ENCODE measurements at places on chromosomes 12 and 14. TPM values are rescaled to one million over a fixed set of nuclear protein-coding genes. Genes with fewer than 3 reads are reported as not detected.

- H3K4me3 ChIP-seq: no peak overlapping the region
- H3K27me3 ChIP-seq: no peaks in the 10 kb centered on the region
- H3K36me3 ChIP-seq: no peaks in the 10 kb centered on the region
- H3K4me1 ChIP-seq: no peaks in the 10 kb centered on the region
- H3K27ac ChIP-seq: no peak overlapping the region
Measured at GRCh38 chr12:126051611-126052107, 986.4 kb downstream of the AACS start.

DNA sequence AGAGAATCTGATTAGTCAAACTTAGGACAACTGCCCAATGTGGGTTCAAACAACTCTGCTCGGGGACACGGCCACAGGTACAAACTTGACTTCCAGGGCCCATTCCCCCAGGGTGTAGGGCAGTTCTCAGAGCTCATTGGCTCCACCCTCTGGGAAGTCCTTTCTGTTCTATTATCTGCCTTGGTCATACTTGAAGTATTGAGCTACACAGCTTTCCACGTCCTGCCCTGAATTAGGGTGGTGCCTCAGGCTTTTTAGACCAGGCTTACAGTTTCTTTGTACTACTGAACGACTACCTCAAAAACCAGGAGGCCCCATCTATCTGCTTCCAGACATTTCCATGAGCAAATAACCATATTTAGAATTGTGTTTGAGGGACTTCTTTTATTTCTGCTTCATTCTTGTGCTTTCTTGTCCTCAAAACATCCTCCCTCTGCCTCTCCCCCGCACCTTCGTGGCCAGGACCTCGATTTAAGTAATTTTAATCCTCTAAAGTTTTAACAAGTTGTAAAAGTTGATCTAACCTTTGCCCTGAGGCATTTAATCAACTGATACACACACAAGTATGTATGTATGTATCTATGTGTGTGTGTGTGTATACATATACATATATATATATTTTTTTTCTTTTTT lies 281.7 kb upstream of the AMIGO2 start:
- no peaks in the 10 kb centered on the region for H3K36me3 ChIP-seq
- no peak for DNase-seq
- no peaks in the 10 kb centered on the region for H3K27me3 ChIP-seq
- H3K4me1 ChIP-seq: no peaks in the 10 kb centered on the region
- H3K27ac ChIP-seq: no peak overlapping the region
- no peak overlapping the region for H3K4me3 ChIP-seq

DNA sequence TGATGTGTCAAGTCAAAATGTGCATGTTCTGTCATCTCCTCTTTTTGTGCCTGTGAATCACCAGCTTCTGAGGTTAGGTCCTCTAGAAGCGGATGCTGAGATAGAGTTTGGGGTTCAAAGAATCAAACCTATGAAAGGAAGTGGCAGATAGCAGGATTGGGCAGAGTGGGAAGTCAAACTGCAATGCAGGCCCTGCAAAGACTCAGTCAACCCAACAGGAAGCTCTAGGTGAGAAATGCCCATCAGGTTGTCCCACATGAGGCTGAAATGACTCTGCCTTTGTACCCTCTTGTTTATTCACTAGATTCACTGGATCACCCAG lies 4.5 kb upstream of the MIA2 start:
- H3K27me3 ChIP-seq: no peaks in the 10 kb centered on the region
- H3K4me3 ChIP-seq: no peak overlapping the region
- no peaks in the 10 kb centered on the region for H3K36me3 ChIP-seq
- no peaks in the 10 kb centered on the region for H3K4me1 ChIP-seq

- H3K27ac ChIP-seq: no peak overlapping the region
- H3K36me3 ChIP-seq: peaks cover 3% of the 10 kb centered on the region
- H3K4me3 ChIP-seq: no peak overlapping the region
- no peaks in the 10 kb centered on the region for H3K27me3 ChIP-seq
Measured at GRCh38 chr12:109989380-109989779, 6.8 kb downstream of the GIT2 start.

DNA sequence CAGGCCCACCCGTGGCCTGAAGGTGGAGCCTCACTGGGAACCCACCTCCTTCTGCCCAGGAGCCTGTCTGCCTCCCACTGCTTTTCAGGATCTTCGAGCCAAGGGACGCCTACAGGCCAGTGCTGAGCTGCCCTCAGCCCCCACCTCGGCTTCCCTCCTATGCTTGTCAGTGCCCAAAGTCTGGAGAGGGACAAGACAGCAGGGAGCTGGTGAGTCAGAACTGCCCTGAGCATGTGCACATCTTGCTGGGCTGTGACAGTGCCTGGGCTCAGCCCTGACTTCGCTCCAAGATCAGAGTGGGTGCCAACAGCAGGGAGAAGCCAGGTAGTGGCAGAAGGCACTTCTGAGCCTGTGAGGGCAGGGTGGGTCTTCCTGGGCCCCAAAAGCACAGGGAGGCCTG lies 286.8 kb downstream of the AEBP2 start:
- H3K27ac ChIP-seq: no peak overlapping the region
- DNase-seq: no peak
- H3K4me3 ChIP-seq: no peak overlapping the region
- H3K36me3 ChIP-seq: no peaks in the 10 kb centered on the region

DNA sequence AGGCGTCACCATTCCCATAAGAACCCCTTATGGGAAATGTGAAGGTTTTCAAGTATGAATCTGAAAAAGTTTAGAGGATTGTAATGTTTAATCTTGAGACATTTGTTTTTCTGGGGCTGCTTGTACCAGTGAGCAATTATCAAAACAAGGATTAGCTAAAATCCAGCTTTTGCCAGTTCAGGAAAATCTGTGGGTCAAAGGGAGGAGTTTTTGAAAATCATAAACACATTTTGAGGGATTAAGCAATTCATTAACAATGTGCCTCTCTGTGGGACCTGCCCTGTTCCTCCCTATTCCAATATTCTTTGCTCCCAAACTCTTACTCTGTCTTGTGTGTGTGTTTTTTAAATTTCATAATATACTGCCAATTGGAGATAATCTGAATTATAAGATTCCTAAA lies 11.7 kb upstream of the DAAM1 start:
- H3K4me3 ChIP-seq: no peak overlapping the region
- no peaks in the 10 kb centered on the region for H3K27me3 ChIP-seq
- no peak overlapping the region for H3K27ac ChIP-seq
- no peaks in the 10 kb centered on the region for H3K36me3 ChIP-seq
- DNase-seq: no peak

- no peak overlapping the region for H3K27ac ChIP-seq
- H3K4me3 ChIP-seq: no peak overlapping the region
- no peaks in the 10 kb centered on the region for H3K27me3 ChIP-seq
- no peaks in the 10 kb centered on the region for H3K36me3 ChIP-seq
Measured at GRCh38 chr12:57182918-57183575, 33.5 kb upstream of the NXPH4 start.

DNA sequence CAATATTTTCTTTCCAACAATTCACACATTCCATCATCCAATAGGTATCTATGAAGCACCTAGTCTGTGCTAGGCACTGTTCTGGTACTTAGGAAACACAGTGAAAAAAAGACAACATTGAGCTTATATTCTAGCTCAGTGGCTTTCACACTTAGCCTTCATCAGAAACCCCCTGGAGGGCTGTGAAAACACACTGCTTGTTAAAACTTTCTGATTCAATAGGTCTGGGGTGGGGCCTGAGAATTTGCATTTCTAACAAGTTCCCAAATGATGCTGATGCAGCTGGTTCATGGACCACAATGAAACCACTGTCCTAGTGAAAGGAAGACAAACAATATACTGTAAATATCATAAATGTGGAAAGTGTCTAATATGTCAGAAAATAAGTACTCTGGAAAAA lies 5.9 kb downstream of the VTI1B start:
- H3K4me1 ChIP-seq: peaks cover 4% of the 10 kb centered on the region
- no peaks in the 10 kb centered on the region for H3K27me3 ChIP-seq
- DNase-seq: no peak
- H3K27ac ChIP-seq: no peak overlapping the region

- no peaks in the 10 kb centered on the region for H3K27me3 ChIP-seq
- H3K4me1 ChIP-seq: peaks cover 24% of the 10 kb centered on the region
- no peak overlapping the region for H3K4me3 ChIP-seq
- H3K36me3 ChIP-seq: no peaks in the 10 kb centered on the region
- no peak for DNase-seq
Measured at GRCh38 chr12:98817742-98818141, 172.7 kb downstream of the APAF1 start.

DNA sequence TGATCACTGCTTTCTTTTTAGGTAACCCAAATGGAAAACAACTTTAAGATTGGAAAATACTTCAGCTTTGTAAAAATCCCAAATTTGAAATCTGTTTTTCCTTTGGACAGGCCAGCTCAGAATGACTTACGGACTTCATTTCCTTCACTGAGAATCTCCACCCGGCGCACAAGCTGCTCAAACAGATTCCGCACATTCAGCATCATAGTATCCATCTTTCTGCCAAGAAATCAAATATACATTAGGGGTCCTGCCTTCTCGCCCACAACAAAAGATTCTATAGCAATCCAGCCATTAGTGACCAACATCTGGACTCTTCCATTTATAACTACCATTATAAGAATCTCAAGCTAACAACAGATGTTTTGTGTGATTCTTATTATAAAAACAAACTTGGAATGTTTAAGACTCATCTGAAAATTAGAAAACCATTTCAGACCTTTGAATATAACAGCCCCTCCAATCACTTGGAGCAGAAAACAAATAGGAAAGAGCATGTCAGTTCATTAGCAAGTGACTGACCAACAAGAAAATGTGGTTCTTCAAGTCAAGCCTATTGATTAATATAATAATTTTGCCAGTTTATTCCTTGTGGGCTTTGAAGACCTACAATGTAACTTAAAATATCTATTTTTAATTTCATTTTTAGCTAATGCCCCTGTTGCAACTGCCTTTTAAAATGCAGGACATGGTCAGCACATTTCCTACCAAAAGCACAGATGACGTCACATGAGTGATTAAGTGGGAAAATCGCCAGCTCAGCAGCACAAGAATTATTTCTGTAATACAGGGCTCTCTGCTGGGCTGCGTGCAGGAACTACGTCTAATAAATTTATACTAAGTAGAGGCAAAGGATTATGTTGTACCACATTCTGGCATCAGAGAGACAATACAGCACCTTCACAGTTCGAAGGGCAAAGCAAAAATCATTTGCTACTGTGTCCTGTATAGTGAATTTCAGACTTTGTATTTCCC lies 8.5 kb downstream of the RACGAP1 start:
- no peak for DNase-seq
- H3K27ac ChIP-seq: no peak overlapping the region
- no peak overlapping the region for H3K4me3 ChIP-seq
- no peaks in the 10 kb centered on the region for H3K4me1 ChIP-seq

DNA sequence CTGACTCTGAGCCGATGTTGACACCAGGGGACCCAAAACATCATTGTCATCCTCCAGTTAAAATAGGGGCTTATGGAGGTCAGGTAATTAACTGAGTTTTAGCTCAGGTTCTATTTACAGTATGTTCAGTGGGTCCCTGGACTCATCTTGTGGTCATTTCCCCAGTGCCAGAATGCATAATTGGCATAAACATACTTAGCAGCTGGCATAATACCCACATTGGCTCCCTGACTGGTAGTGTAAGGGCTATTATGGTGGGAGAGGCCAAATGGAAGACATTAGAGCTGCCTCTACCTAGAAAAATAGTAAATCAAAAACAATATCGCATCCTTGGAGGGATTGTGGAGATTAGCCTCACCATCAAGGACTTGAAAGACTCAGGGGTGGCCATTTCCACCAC lies 350.9 kb downstream of the C12orf75 start:
- H3K4me3 ChIP-seq: no peak overlapping the region
- no peaks in the 10 kb centered on the region for H3K4me1 ChIP-seq
- H3K36me3 ChIP-seq: no peaks in the 10 kb centered on the region

PUS7L gene
- total RNA-seq: 23.4 TPM

PIWIL1 gene
- not detected for total RNA-seq

ATXN7L3B gene
- total RNA-seq: 47.0 TPM

DEPDC4 gene
- total RNA-seq: 8.3 TPM

FAIM2 gene
- 1.2 TPM for total RNA-seq

FBXL14 gene
- total RNA-seq: 27.3 TPM

PARP2 gene
- total RNA-seq: 33.2 TPM

TGM1 gene
- 2.6 TPM for total RNA-seq

Data from neural progenitor cell (in vitro differentiated cells).